Osteocyte (in vitro differentiated cells): ENCODE measurements at places on chromosomes 1 and 21. TPM values are rescaled to one million over a fixed set of nuclear protein-coding genes. Genes with fewer than 3 reads are reported as not detected.
A peak's percentile ranks its signal among the peaks of the same experiment; 100 is the strongest.

NPR1 gene
- 0.16 TPM in 1 of 2 replicates, not detected in the other for total RNA-seq

TTLL10 gene
- not detected in 2 replicates for total RNA-seq

AADACL3 gene
- total RNA-seq, result not detected in 2 replicates

NRAS gene
- total RNA-seq, result 35.9 TPM in 2 replicates

TNFRSF18 gene
- not detected in 2 replicates for total RNA-seq

FCGR2B gene
- total RNA-seq, result not detected in 2 replicates

B3GALT2 gene
- 30.0 and 32.1 TPM in 2 replicates for total RNA-seq

DCST2 gene
- 0.75 and 1.0 TPM in 2 replicates for total RNA-seq

- no peaks in the 10 kb centered on the region for H3K27me3 ChIP-seq
- no peak overlapping the region for H3K27ac ChIP-seq
- H3K4me1 ChIP-seq, result peaks cover 7% of the 10 kb centered on the region
- peak; percentile 73 for DNase-seq
Measured at GRCh38 chr21:36887963-36888362, 78.5 kb downstream of the HLCS start.

- no peaks in the 10 kb centered on the region for H3K27me3 ChIP-seq
- peaks cover 8% of the 10 kb centered on the region for H3K4me1 ChIP-seq
- no peak for DNase-seq
- no peak overlapping the region for H3K27ac ChIP-seq
- H3K4me3 ChIP-seq, result no peak overlapping the region
Measured at GRCh38 chr1:209853676-209854075, 25.9 kb downstream of the UTP25 start.

DNA sequence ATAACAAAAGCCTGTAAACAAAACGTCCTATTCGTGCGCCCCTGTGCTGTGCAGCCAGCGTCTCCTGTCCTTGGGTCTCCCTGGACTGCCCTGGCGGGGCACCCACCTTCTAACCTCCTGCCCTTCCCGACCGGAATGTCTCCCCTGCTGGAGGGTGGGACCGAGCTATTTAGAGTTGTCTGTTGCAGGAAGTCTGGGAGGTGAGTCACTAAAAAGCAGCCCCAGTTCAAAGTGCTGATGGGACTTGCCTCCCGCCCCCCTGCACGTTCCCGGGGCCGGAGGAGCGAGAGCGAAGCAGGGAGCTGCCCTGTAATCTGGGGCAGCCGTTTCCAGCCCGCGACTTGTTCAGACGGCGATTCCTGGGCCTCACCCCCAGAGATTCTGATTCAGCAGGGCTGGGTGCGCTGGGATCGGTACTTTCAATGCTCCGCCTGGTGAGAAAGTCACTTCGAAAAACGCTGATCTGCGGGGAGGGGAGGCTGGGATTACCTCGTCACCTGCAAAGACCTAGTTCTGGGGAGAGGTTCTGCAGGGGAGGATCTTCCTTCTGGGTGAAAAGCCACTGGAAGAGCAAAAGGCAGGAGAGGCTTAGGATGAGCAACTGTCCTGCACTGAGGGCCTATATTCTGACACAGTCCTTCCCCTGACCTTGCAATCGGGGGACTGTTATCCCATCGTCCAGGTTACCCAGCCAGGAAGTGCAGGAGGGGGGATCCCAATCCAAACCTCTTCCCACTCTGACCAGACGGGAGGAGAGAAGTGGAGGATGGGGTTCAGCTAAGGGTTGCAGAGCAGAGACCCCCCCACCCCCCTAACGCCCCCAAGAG is 1.2 kb upstream of the DHRS3 start:
- peaks cover 80% of the 10 kb centered on the region for H3K4me1 ChIP-seq
- H3K27ac ChIP-seq, result peak overlapping the region; percentile 87
- no peak for DNase-seq

DNA sequence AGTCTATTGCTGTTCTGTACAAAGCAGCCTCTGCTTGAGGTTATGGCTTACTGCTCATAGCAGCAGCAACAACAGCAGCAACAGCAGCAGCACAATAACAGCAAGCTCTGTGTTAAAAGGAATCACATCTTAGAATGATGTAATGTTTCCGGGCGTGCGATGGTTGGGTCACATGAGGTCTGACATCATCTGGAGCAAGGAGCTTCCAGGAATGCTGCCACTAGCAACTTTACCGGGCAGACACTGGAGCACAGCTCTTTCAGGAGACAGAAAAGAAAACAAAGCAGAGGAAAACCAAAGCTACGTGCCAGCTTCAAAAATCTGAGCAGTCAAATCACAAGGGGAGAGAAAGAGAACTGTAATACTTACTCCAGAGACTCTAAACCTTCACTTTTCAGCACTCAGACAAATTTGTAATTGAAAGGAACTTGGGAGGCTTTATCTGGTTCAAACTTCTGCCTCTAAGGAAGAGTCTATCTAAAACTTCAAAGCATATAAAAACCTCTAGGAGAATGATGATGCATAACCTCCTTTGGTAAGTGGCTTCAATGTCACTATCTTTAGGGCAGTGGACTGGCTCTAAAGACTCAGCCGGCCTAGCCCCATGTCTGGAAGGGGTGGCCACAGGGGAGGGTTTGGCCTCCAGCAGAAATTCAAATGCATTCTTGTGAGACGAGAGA is 28.3 kb upstream of the RAB3GAP2 start:
- DNase-seq, result peak; percentile 88
- peak overlapping the region; percentile 60 for H3K4me3 ChIP-seq
- H3K4me1 ChIP-seq, result peaks cover 17% of the 10 kb centered on the region
- peaks cover 8% of the 10 kb centered on the region for H3K27me3 ChIP-seq
- no peaks in the 10 kb centered on the region for H3K36me3 ChIP-seq

- H3K27ac ChIP-seq, result peak within 1 kb of the TSS; percentile 94
- peak; percentile 93 for DNase-seq
- peaks cover 25% of the 10 kb centered on the region for H3K4me1 ChIP-seq
- H3K27me3 ChIP-seq, result peaks cover 2% of the 10 kb centered on the region
- peaks cover 12% of the 10 kb centered on the region for H3K36me3 ChIP-seq
Measured at GRCh38 chr1:109655615-109656519, at the start of gene GSTM4. Gene GSTM4 (plus strand): TSS chr1:109656099. CDS start chr1:109656390, 291 bp downstream.

- no peak overlapping the region for H3K4me3 ChIP-seq
- no peak overlapping the region for H3K27ac ChIP-seq
- no peaks in the 10 kb centered on the region for H3K4me1 ChIP-seq
- H3K36me3 ChIP-seq, result no peaks in the 10 kb centered on the region
- peaks cover 3% of the 10 kb centered on the region for H3K27me3 ChIP-seq
- no peak for DNase-seq
Measured at GRCh38 chr1:57307392-57308170, 116.3 kb downstream of the DAB1 start.

DNA sequence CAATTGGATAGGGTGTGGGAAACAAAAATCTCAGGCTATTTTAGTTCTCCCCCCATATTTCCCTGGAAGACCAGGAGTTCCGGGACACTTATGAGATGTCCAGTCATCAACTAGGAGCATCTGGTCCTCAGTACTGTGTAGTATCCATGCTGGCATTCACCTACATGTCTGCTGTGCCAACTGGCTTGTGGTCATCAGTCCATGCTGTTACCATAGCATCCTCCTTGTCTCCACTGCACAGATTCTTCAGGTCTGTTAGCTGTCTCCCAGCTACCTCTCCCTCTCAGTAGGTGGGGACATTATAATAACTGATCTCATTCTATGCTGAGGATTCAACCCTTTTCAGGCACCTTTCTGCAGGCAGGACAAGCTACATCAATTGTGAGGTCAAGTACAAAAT is 302.9 kb downstream of the BARHL2 start:
- H3K36me3 ChIP-seq, result no peaks in the 10 kb centered on the region
- no peak for DNase-seq
- H3K27me3 ChIP-seq, result no peaks in the 10 kb centered on the region
- no peak overlapping the region for H3K27ac ChIP-seq
- no peak overlapping the region for H3K4me3 ChIP-seq
- no peaks in the 10 kb centered on the region for H3K4me1 ChIP-seq

GRCh38 chr1:244065063-244065793 is 14.1 kb downstream of the ZBTB18 start:
- no peak overlapping the region for H3K4me3 ChIP-seq
- peaks cover 18% of the 10 kb centered on the region for H3K4me1 ChIP-seq
- H3K36me3 ChIP-seq, result no peaks in the 10 kb centered on the region
- peak; percentile 63 for DNase-seq
- H3K27me3 ChIP-seq, result no peaks in the 10 kb centered on the region
- no peak overlapping the region for H3K27ac ChIP-seq

DNA sequence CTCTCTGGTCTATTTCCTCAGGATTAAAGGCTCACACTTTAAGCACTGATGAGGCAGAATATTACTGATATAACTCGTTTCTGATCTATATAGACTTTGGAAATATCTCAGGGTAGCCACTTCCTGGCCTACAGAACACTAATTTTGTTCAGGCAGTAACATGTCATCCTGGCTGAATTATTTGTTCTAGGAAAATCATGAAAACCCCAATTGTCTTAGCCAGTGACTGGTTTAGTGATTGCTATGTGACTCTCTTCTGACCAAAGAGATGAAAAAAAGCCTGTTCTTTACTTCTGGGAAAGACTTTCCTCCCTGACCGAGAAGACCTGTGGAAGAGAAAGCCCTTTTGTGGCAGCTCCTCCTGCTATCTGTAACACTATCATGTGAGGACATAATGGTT is 453.7 kb downstream of the SETD4 start:
- DNase-seq, result no peak
- H3K4me1 ChIP-seq, result no peaks in the 10 kb centered on the region
- H3K36me3 ChIP-seq, result peaks cover 2% of the 10 kb centered on the region
- H3K27ac ChIP-seq, result no peak overlapping the region
- H3K4me3 ChIP-seq, result no peak overlapping the region

GRCh38 chr21:38486221-38486620 is 12.1 kb downstream of the ERG start:
- no peaks in the 10 kb centered on the region for H3K27me3 ChIP-seq
- H3K36me3 ChIP-seq, result no peaks in the 10 kb centered on the region

DNA sequence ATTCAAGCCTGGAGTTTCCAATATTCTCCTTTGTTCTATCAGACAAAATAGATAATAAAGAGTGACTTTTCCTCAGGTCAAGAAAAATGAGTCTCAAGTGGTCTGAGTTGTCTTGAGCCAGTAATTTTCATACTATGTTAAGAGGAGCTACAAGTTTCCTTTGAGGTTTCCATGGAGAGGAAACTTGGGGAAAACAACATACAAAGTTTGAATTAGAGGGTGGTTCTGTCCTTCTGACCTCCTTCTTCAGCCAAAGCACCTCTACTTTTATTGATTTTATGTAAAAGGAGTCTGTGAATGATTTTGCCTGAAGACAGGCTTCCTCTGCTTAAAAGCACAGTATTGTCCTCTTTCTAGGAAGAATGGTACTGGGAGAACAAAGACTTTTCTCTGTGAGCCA is 497.2 kb upstream of the PKN2 start:
- H3K27ac ChIP-seq, result no peak overlapping the region
- no peak for DNase-seq
- H3K36me3 ChIP-seq, result no peaks in the 10 kb centered on the region
- H3K4me1 ChIP-seq, result no peaks in the 10 kb centered on the region
- H3K4me3 ChIP-seq, result no peak overlapping the region

- no peak overlapping the region for H3K4me3 ChIP-seq
- no peaks in the 10 kb centered on the region for H3K4me1 ChIP-seq
- no peaks in the 10 kb centered on the region for H3K36me3 ChIP-seq
- no peak for DNase-seq
- H3K27ac ChIP-seq, result no peak overlapping the region
Measured at GRCh38 chr1:242405947-242406346, 118.5 kb downstream of the PLD5 start.

DNA sequence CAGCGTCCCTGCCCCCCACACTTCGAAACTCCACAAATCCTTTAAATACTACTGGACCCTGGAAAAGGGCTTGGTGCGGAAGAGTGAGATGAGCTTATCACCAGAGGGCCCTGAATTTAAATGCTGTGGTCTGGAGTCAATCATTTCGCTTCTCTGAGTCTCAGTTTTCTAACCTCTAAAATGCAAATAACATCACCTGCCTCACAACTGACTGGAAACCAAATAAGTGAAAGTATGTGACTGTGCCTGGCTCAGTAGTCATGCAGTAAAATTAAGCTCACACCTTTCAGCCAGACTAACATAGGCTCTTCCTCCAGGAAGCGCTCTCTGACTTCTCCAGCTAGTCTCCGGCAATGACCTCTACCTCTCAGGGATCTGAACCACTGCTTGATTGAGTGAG is 4.2 kb downstream of the GJA4 start:
- H3K27me3 ChIP-seq, result peaks cover 6% of the 10 kb centered on the region
- H3K27ac ChIP-seq, result no peak overlapping the region
- H3K4me3 ChIP-seq, result no peak overlapping the region
- DNase-seq, result no peak
- H3K4me1 ChIP-seq, result no peaks in the 10 kb centered on the region

DNA sequence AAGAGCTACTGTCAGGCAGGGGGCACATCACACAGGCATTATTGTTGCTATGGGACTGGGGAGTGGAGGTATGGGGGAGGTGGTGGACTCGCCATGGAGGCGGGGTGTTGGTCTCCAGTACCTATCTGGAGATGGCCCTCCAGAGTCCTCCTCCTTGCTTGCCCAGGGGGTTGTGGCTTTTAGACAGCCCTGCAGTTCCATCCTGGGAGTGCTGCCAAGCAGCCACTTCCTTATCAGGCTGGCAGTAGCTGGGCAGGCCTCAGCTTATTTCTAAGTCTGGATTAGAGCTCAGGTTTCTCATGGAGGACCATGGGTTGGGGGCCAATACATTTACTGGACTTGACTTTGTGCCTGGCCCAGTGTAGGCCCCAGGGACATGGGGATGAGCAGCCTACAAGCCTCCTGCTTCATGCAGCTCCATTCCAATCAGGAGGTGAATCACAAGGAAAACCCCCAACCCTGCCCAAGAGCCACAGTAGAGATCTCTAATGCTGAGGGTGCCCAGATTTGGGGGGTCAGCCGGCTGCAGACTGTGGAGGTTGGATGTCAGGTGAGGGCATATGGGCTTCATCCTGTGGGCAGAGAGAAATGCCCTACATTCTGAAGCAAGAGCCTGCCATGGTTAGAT is 210.7 kb upstream of the EDN2 start:
- DNase-seq, result no peak
- H3K4me1 ChIP-seq, result no peaks in the 10 kb centered on the region
- H3K27ac ChIP-seq, result no peak overlapping the region
- H3K36me3 ChIP-seq, result no peaks in the 10 kb centered on the region
- no peaks in the 10 kb centered on the region for H3K27me3 ChIP-seq
- H3K4me3 ChIP-seq, result no peak overlapping the region

- H3K27ac ChIP-seq, result no peak overlapping the region
- no peaks in the 10 kb centered on the region for H3K36me3 ChIP-seq
- H3K27me3 ChIP-seq, result no peaks in the 10 kb centered on the region
- H3K4me1 ChIP-seq, result no peaks in the 10 kb centered on the region
- DNase-seq, result no peak
Measured at GRCh38 chr1:104991702-104992101, 1242.0 kb downstream of the AMY1C start.

DNA sequence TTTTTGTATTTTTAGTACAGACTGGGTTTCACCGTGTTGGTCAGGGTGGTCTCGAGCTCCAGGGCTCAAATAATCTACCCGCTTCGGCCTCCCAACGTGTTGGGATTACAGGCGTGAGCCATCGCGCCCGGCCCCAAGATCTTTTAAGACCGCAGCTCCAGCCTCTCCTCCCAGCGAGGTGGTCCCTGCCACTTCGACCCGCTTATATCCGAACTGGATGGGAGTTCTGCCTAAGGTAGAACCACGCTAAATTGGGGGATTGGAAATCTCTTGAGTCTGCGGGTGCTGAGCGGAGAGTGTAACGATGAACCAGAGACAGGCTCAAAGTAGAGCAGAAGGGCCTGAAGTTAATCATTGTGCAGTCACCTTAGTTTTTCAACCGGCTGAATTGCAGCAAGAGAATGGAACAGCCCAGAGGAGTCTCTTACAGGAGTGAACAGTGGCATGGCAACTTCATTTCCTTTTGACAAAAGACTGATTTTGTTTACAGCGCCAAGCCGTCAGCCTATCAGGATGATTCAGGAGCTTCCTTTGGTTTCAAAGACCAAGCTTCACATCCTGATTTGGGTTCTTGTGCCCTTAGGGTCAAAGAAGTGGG is 726 bp upstream of the CYB5R1 start:
- peaks cover 23% of the 10 kb centered on the region for H3K4me1 ChIP-seq
- H3K27me3 ChIP-seq, result peaks cover 17% of the 10 kb centered on the region
- H3K27ac ChIP-seq, result peak overlapping the region; percentile 75
